H7 (cell line): ENCODE measurements at places on chromosomes 12 and 14. TPM values are rescaled to one million over a fixed set of nuclear protein-coding genes. Genes with fewer than 3 reads are reported as not detected.

DNA sequence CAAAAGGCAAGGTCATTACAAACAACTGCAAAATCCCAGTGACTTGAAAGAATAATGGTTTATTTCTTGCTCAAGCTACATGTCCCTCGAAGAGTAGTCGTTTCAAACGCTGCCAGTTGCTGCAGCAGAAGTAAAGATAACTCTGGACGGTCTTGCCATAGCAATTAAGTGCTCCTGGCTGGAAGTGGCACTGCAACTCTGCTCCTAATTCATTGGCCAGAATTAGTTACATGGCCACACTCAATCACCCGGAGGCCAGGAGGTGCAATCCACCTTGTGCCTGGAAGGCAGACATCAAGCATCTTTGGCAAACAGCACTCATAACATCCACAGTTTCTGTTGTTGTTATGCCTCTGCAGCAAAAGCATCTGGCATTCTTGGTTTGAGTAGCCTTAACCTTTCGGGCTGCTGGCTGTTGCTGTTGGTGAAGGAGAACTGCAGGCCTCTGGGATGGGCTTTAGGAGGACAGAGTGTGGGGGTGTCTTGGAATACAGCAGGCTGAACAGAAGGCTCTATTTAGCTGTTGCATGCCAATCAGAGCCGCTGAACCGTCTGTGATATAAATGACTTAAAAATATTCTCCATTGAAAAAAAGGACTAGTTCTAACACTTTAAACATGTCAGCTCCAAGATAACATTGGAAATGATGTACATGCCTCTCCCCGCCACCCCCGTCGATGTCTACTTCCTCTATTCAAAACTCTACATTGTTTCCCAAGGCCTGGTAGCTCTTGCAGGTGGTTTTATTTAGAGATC, 123.5 kb upstream of the DYRK2 start:
- DNase-seq, result no peak

- DNase-seq, result no peak
Observed at GRCh38 chr12:90543374-90543773, 411.6 kb downstream of the CCER1 start.

GRCh38 chr12:46342562-46343033, 30.0 kb downstream of the SLC38A2 start:
- no peak for DNase-seq

DNA sequence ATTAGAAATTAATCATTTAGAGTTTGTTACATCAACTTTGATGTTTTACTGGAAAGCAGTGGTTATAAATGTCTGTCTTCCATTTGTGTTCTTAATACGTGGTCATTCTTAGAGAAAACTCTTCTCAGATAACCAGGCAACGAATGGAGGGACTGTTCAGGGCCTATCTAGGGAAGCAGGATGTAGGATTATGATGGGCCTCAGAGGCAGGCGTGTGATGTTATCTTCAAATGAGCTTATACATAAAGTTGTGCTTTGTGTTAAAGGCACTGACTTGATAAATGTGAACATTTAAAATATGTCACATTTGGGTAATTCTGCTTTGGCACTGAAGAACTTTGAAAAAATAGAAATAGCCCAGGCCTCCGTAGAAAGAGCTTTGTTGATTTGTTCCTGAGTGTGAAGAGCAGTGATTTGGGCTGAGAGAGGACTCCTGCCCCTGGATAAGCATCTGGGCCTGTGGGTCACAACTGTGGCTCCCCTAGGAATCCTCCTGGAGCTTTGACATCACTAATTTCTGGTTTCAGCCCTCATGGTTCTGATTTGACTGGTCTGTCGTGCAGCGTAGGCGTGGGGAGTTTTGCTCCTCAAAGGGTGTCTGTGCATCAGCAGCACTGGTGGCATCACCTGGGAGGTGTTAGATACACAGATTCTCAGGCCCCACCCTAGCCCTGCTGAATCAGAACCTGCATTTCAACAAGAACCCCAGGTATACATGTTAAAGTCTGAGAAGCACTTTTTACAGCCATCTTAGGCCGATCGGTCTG, 55.4 kb downstream of the SAMD4A start:
- no peak for DNase-seq

Gene FGF6
- total RNA-seq, result not detected in 2 replicates

GRCh38 chr14:38205949-38206665, 1.6 kb upstream of the SSTR1 start:
- DNase-seq, result no peak

Gene TTC6
- total RNA-seq, result 0.59 and 0.90 TPM in 2 replicates

DNA sequence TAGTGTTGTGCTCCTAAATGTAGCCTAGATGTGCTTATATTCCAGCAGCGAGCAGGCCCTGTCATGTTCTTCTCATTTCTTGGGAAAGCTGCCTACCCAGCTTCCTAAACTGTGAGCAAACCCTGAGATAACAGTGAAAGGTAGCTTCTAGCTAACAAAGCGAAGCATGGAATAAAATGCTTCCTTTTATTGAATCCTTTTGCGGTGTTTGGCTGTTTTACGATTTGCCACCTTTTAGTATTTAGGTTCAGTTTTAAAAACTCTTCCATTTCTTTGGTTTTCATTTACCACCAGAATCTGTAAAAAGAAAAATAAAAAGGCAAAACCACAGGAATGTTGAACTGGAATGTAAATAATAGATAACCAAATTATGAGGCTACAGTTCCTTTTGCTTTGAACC, 5.0 kb upstream of the PKP2 start:
- DNase-seq, result no peak

DNA sequence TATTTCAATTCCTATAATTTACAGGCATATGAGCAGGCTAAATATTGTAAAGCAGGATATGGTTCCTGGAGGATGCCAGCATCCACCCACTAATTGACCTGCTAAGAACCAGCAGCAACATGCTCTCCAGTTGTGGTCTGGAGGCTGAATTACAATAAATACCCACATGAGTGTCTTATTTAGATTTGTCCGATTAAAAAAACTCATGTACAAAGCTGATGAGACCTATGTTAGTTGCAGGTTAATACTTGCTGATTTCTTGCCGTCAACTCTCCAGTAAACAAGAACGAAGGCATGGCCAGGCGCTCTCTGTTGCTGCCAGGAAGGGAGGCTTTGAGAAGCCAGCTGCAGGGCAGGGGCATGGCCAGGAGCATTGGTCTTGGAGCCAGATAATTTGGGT, 169.3 kb upstream of the PRICKLE1 start:
- no peak for DNase-seq

GRCh38 chr14:25843481-25844470, 754.1 kb downstream of the NOVA1 start:
- no peak for DNase-seq

Gene CBLN3
- 0.24 and 1.5 TPM in 2 replicates for total RNA-seq

- DNase-seq, result no peak
Observed at GRCh38 chr12:97940629-97941028, 478.0 kb downstream of the RMST start.
